Cardiac muscle cell (in vitro differentiated cells and primary cell): ENCODE measurements at places on chromosomes 16 and 17. TPM values are rescaled to one million over a fixed set of nuclear protein-coding genes. Genes with fewer than 3 reads are reported as not detected.

The C17orf100 gene
- polyA plus RNA-seq = 7.1 and 8.2 TPM in 2 replicates

The LYRM9 gene
- polyA plus RNA-seq = 15.4 and 15.8 TPM in 2 replicates

The AOC3 gene
- polyA plus RNA-seq = 2.6 and 3.4 TPM in 2 replicates

The KRT13 gene
- not detected in 2 replicates for polyA plus RNA-seq

The CLDN7 gene
- 0.83 and 0.99 TPM in 2 replicates for polyA plus RNA-seq

The ADAP2 gene
- 0.24 and 0.71 TPM in 2 replicates for polyA plus RNA-seq

The GALK1 gene
- 42.4 and 74.4 TPM in 2 replicates for polyA plus RNA-seq

The CDRT15 gene
- polyA plus RNA-seq = 0.42 TPM in 1 of 2 replicates, not detected in the other

The TTYH2 gene
- 7.3 and 7.8 TPM in 2 replicates for polyA plus RNA-seq

The ATF7IP2 gene
- 59.4 and 93.5 TPM in 2 replicates for polyA plus RNA-seq

The EPN3 gene
- 1.9 and 3.5 TPM in 2 replicates for polyA plus RNA-seq

The MYO15B gene
- 21.3 and 49.2 TPM in 2 replicates for polyA plus RNA-seq

The NAGS gene
- 5.1 and 8.5 TPM in 2 replicates for polyA plus RNA-seq

The ZNF469 gene
- 0.09 and 0.32 TPM in 2 replicates for polyA plus RNA-seq

The CLDN9 gene
- 8.4 and 8.5 TPM in 2 replicates for polyA plus RNA-seq

The CHAD gene
- 2.5 and 3.9 TPM in 2 replicates for polyA plus RNA-seq

The ASB16 gene
- polyA plus RNA-seq = 5.5 and 6.4 TPM in 2 replicates

The SULT1A2 gene
- 0.83 and 5.4 TPM in 2 replicates for polyA plus RNA-seq

The NRN1L gene
- polyA plus RNA-seq = 0.32 and 0.73 TPM in 2 replicates

The HOXB8 gene
- polyA plus RNA-seq = not detected in 2 replicates
